ENCODE measurements at places on chromosomes 11 and 22.

DNA sequence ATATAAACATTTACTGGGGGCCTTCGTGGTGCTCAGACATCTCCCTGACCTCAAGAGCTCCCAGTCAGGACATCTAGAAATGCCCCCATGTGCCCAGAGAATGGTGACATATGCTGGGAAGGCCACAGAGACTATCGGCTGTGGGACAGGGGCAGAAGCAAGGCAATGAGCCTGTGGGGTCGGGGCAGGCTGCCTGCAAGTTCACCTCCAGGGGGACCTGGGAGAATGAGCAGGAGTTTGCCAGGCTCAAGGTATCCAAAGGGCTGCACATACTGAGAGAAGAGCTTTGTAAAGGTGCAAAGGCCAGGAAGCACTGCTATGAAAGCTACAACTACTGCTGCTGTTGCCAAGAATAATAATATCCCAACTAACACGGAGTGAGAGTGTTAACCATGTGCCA lies 233.9 kb downstream of the TENM4 start:
- no peak for DNase-seq

DNA sequence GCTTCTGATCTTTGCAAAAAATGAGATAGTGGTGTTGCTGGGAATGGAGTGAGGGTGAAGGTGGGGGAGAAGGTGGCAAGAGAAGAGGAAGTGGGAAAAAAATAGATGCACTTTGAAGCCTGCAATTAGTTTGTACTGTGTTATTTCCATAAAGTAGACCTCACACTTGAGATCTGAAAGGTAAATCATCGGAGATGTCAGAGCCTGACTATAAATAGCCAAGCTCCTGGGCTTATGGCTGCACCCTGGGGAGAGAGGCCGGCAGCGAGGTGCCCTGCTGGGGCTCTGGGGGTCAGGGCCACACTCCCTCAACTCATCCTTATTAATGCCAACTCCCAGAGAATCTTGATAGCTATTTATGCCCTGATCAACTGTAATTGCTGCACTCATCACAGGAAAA lies 134.4 kb downstream of the NXPE2 start:
- DNase-seq, result no peak

DNA sequence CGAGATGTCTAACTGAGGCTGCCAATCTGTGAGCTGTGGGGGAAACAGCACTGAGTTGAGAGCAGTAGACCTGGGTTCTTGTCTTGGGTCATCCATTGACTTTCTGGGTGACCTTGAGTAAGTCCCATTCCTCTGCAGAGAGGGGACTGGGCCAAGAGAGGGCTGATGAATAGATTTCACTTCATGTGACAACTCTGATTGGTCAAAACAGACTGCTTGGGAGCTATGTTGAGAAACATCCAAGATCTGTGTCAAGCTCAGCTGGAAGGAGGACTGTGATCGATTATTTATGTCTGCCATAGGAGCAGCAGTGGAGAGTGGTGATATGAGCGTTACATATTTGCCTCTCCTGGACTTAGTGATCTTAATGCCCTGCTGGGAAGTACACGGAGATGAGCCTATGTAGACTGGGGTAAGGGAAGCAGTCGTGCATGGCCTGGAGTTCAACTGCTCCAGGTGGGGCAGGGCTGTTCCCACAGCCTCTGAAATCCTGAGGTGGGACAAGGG lies 47.7 kb downstream of the OTOG start:
- no peak for DNase-seq

- no peak for DNase-seq
These were observed 1.7 kb upstream of the MYRF start for GRCh38 chr11:61750631-61751273.

GRCh38 chr22:26235792-26236487 lies 66.7 kb downstream of the SEZ6L start:
- DNase-seq, result no peak

DNA sequence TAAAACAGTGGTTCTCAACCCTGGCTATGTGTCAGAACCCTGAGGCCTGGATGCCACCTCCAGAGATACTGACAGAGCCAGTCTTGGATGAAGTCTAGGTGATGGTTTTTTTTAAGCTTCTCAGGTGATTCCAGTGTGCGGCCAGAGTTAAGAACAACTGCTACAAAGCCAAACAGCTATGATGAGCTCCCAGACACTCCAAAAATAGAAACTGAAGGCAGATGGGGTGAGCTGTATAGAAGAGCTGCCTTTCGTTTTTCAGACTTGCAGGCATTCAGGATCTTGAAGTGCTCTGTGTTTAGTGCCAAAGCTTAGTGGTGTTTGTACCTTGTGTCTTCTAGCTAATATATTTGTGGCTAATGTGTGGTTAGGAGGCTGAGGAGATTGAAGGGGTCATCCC lies 14.2 kb downstream of the SCUBE2 start:
- DNase-seq, result no peak

- no peak for DNase-seq
These were observed 29.8 kb upstream of the OR56B4 start for GRCh38 chr11:6077723-6078122.

DNA sequence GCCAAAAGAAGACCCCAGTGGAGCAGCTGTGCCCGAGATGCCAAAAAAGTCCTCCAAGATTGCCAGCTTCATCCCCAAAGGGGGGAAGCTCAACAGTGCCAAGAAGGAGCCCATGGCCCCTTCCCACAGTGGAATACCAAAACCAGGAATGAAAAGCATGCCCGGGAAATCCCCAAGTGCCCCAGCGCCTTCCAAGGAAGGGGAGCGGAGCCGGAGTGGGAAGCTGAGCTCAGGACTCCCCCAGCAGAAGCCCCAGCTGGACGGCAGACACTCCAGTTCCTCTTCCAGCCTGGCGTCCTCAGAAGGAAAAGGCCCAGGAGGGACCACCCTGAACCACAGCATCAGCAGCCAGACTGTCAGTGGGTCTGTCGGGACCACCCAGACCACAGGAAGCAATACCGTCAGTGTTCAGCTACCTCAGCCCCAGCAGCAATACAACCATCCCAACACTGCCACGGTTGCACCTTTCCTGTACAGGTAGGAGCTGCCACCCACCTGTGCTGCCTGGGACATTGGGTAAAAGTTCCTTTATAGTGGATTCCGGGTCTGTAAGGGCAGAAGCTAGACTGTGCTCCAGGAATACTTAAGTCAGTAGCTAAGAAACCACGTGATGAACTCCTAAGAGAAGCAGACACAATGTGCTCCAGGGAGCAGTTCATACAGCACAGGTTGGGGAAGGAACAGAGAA lies 221.3 kb downstream of the NAV2 start:
- no peak for DNase-seq

DNA sequence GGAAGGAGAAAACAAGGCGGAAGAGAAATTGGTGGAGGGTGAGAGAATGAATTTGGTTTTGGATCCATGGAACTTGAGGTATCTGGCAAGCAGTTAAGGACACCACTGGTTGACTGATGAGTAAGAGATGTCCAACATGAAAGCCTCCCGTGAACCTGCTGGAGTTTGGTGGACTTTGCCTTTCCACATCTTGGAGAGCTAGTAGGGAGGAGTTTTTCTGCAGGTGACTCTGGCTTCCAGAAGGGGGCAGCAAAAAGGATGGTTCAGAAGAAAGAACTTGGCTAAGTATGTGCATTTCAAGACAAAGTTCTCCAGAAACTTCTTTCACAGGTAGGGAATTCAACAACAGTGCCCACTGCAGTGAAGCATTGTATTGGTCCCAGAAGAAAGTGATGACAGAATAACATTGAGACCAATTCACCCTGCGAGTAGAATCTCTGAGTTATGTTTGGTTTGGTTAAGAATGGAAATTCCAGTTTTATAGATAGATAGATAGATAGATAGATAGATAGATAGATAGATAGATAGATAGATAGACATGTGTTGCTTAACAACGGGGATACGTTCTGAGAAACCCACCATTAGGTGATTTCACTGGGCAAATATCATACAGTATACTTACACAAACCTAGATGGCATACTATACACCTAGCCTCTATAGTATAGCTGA lies 28.5 kb downstream of the DCDC1 start:
- no peak for DNase-seq

DNA sequence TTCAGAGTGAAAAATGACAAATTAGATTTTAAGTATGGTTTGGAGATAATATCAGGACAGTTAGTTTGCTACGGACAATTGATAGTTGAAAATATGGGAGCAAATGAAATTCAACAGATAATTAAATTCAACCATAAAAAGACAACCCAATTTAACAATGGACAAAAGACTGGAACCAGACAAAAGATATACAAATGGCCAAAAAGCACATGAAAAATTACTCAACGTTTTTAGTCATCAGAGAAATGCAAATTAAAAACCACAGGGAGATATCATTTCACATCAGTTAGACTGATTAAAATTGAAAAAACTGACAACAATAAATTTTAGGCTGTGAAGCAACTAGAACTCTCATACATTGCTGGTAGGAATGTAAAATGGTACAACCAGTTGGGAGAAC lies 27.2 kb downstream of the SIK2 start:
- DNase-seq, result no peak

- no peak for DNase-seq
These were observed 12.5 kb downstream of the KMT5B start for GRCh38 chr11:68200639-68201038.

GRCh38 chr22:31162015-31162765 lies 2.2 kb downstream of the RNF185 start:
- no peak for DNase-seq

- DNase-seq, result no peak
These were observed 30.8 kb upstream of the TCF20 start for GRCh38 chr22:42301077-42301741.

- DNase-seq, result no peak
These were observed 53.7 kb downstream of the TBC1D22A start for GRCh38 chr22:46815896-46816731.

DNA sequence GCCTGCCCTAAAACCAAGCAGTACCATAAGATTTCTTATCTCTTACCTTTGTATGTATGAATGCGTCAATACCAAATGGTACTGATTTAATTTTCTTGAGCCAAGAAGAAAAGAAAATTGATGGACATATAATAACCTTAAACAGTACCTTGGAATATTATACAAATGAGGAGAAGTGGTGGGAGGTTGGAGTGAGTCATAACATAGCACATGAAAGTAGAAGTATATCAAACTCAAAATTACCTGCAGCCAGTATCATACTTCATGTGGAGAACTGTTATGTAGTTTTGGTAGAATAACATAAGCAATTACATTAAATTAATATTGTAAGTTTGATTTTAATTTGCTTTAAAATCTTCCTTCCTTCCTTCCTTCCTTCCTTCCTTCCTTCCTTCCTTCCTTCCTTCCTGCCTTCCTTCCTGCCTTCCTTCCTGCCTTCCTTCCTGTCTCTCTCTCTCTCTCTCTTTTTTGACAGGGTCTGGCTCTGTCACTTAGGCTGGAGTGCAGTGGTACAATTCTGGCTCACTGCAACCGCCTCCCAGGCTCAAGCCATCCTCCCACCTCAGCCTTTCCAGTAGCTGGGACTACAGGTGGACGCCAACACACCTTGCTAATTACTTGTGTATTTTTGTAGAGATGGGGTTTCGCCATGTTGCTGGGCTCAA lies 460.9 kb upstream of the CCDC90B start:
- DNase-seq, result no peak

DNA sequence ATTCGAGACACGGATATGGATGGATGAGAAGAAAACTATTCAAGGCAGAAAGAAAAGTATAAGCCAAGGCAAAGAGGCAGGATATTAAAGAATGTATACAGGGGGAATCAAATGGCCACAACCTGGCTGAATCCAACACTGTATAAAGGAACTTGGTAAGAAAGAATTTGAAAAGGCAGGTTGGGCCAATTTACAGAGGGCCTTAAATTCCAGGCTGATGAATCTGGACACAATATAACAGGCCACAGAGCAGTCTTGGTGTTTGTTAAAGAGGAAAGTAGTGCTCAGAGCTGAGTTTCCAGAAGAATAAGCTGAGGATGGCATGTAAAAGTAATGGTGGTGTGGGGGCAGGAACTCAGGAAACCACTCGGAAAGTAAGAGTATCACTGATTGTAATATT lies 72.3 kb upstream of the POU2AF2 start:
- no peak for DNase-seq

- DNase-seq, result no peak
These were observed 573 bp downstream of the STK33 start for GRCh38 chr11:8593455-8593854.

- no peak for DNase-seq
These were observed 148.6 kb downstream of the NXPE2 start for GRCh38 chr11:114826910-114827442.

DNA sequence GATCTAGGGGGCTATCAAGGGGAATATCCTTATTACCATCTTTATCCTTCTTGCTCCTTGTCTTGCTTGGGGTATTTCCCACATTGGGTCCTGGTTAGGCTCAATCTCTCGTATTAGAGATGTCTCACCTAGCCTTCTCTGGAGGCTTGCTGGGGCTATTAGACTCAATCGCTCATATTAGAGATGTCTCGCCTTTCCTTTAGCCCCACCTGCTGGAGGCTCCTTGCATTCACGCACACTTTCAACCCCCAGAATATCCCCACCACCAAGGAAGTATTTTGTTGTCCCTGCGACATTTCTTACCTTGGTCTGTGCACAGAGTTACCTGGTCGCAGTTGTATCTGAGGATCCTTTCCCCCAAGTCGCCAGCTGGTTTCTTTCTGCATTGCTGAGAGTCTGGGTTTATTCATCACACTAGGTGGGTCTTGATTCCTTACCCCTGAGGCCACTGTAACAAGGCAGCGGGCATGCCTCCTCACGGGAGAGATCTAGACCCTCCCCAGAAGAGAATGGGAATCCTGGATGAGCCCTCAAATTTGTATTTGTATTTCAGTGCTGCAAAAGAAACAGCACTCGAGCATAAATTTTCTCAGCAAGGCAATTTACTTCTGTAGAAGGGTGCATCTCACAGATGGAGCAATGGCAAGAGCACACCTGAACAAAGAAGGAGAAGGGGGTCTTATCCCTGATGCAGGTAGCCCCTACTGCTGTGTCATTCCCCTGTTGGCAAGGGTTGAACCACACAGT lies 15.9 kb upstream of the HYLS1 start:
- no peak for DNase-seq

DNA sequence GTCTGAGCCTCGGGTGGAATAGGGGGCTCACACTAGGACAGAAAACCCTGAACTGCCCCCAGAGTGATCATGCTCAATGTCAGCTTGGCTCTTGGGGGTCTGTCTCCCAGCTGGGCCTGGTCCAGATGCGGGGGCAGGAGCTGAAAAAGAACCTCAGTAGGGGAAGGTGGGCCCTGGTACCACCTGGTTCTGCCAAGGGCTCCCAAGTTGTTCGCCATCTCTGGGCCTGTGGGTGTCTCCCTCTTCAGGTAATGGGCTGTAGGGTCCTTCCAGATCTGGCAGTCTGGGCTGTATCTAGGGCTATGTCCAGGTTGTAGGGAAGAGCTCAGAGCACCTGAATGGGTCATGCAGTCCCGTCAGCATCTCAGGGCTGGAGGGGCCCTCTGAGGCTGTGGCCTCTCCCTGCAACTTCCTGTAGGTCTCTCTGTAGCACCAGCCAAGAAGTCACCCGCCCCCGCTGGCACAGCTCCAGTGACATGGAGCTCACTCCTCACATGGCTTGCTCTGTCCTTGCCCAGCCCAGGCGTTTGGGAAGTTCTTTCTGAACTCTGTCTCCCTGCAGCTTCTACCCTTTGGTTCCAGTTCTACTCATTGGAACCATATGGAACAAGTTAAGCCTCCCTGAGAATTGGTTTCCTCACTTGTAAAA lies 33.0 kb upstream of the SOX10 start:
- DNase-seq, result no peak

- DNase-seq, result no peak
These were observed 129.1 kb downstream of the SNX19 start for GRCh38 chr11:130787092-130787616.

GRCh38 chr11:107609400-107610218 lies 18.7 kb downstream of the ELMOD1 start:
- DNase-seq, result no peak

Data from stimulated activated CD8-positive, alpha-beta memory T cell treated with anti-CD3 and anti-CD28 coated beads, Interleukin-4, amount 100 ng/mL, for 1 hour (primary cell).